ENCODE measurements at places on chromosomes 7 and 10.

DNA sequence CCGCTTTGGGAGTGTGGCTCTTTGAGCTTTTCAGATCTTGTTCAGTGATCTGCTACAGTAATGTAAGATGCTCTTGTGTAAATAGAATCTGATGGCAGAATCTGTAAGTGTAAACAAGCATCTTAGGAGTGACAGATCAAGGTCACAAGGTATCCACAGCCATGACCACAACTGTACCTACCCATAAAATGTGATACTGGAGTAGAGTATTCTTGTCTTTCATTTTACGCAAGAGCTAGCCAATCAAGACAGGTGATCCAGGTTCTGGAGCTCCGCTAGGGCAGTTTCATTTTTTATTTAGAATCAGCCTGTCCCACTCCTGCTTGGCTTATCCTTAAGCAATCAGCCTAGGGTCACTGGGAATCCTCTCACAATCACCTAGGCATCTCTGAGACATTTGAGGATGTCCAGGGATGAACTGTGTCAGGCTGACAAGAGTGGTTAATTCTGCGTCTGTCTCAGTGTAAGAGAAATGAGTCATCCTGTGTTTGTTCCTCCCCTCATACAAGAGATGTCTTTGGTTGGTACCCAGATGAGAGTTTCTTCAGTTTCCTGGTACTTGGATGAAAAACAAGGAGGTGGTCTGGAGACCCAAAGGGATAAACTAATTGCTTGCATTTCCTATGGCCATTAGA lies 13.6 kb downstream of the ZNF138 start:
- no peak for DNase-seq

GRCh38 chr10:133275684-133276092 lies 980 bp downstream of the ADAM8 start:
- DNase-seq, result no peak

GRCh38 chr7:85602196-85602595 lies 415.3 kb upstream of the SEMA3D start:
- DNase-seq, result no peak

- no peak for DNase-seq
These were observed 25.1 kb downstream of the FAM13C start for GRCh38 chr10:59337201-59337652.

- DNase-seq, result no peak
These were observed 27.4 kb upstream of the GOLGA7B start for GRCh38 chr10:97822261-97822687.

DNA sequence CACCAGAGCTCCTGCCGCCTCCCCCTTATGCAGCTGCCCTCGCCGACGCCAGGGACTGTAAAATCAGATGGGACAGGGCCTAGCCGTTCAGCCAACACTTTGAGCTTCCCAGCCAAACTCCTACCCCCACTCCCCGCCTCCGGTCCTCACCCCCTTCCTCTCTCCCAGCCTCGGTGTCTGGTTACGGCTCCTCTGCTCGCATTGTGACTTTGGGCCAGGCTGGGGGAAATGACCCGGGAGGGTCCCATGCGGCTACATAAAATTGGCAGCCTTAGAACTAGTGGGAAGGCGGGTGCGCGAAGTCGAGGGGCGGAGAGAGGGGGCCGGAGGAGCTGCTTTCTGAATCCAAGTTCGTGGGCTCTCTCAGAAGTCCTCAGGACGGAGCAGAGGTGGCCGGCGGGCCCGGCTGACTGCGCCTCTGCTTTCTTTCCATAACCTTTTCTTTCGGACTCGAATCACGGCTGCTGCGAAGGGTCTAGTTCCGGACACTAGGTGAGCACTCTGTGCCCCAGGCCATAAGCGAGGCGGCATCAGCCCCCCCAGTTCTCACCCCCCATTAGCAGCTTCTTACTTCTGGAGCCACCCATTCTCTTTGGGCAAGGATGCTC lies at the start of gene KAZALD1:
KAZALD1 (plus strand) TSS at position 366 of the 608 bp plus-strand sequence. CDS start 604 bp downstream, outside the sequence.
- DNase-seq, result no peak

- no peak for DNase-seq
These were observed 768.6 kb downstream of the NRG3 start for GRCh38 chr10:82643601-82644000.

DNA sequence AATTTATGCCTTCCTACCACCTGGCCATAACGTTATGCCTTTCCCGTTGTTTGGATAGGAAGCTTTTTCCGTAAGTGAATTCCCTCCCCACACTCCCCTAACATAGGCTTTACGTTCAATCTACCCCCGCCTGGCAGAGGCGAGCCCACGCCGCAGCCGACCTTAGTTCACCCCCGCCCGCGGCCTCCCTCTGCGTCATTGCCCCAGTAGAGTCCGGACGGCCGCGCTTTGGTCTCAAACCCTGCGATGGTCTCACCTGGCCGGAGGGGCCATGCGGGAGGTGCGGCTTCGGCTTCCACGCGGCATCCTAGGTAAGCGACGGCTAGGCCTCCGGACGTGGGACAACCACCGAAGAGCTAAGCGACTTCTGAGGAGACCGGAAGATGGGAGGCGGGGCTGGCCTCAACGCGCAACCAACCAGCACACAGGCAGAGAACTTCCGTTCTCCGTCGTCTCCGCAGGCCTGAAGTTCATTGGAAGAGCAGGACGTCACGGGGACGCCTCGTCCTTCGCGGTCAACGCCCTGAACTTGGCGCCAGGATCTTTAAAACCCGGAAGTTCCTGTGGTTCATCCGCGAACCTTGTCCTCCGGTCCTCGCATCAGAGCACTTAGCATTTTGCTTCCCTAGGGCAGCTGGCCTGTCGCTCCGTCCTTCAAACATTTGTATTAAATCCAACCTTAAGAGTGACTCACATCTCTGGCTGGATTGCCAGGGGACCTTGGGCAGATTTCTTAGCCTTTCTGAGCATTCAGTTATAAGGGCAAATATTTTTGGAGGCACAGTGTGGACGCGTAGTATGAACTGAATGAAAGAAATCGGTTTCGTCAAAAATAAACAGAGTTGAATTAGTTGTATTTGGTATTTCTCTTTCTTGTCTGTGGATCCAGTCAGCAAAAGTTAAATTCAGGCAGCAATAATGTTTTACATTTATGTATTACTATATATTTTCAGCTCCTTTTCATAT lies at the start of gene CHCHD2:
CHCHD2 (minus strand) TSS at position 369 of the 966 bp plus-strand sequence; CDS start at position 306, 63 bp downstream.
- DNase-seq, result peak; percentile 95

DNA sequence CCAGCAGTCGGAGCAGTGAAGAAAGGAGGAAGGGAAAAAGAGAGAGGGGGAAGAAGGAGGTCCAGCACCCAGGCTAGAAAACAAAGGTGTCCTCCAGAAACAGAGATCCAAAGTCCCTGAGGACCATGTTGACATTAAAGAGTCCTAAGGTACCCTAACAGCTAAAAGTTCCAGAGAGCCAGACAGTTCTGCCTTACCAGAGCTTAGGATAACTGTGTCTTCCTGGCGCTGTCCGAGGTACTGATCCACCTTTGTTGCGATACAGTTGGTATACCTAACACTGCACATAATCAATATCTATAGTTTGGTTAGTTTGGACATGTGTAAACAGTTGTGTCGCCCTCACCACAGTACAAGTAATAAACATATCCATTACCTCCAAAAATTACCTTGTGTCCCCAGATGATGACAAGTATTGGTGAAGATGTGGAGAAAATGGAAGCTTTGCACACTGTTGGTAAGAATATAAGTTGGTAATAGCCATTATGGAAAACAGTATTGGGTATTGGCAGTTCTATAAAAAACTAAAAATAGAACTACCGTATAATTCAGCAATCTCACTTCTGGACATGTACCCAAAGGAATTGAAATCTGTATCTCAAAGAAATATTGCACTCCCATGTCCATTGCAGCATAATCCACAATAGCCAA lies 59.8 kb downstream of the GRID1 start:
- DNase-seq, result no peak

DNA sequence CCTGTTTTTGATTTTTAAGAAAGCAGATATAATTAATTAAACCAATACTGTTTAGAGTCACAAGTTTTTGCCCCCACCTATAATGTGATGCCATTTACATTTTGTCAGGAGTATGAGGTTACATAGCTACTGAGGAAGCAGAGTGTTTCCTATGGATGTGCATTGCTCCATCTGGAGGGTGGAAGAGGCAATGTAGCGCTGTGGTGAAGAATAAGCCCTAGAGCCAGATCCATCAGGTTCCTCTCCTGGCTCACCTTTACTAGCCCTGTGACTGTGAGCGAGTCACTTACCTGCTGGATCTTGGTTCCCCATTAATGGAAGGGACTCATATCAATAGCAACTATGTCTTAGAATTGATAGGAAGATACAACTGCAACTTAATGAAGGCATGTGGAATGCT lies 216.0 kb downstream of the GPAM start:
- DNase-seq, result no peak

DNA sequence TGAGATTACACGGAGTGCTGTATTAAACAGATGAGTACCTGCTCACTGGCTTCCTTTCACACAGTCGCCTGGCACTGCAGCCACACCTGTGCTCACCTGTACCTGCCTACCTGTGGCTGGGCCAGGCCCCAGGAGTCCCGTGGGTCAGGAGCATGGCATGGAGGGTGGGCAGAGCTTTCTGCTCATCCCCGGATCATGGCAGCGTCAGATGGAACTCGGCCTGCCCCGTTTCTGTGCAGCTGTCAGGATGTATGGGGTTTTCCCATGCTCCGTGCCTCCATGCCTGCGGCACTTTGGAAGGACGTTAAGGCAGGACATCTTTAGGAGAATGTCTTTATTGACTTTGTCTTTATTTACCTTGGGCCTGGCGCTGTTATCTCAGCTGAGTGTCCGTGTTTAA lies 112.2 kb downstream of the MGMT start:
- DNase-seq, result no peak

DNA sequence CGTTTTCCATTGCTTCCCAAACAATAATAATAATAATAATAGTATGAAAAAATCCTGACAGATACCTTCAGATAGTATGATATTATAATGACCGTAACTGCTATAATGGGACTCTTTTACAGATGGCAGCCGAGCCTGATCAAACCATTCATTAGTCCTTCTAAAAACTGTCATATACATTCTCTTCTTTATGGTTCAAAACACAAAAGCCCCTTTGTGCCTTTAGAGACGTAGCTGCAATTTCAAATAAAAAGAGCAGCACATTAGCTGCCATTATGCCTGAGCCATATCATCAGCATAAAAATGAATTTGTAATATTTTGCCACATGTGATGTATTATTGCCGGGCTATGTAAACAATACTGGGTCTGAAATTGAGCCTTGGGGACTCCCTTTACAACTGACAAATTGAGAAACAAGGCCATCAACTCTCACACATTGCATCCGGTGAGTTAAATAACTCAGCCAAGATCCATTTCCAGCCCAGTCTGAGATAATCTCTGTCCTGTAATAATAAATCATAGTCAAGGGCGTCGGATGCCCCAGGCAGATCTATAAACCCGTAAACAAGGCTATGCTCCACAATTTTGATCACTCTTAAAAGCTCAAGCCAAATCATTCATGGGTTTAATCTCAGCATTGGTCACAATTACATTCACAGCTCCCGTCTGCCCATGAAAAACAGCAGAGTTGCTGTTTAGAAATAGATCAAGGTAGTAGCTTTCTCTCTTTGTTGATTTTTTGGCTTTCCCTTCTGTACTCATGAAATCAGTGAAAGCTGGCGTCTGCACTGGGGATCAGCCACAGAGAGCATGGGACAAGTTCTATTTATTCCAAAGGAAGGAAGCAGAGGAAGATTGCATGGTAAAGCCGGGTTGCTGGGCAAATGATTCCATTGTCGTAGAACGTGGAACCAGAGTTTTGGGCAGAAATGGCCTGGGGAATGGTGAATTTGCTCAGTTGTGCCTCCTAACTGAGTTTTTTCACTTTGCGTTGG lies 150.1 kb upstream of the BMPER start:
- DNase-seq, result no peak

- DNase-seq, result no peak
These were observed 201.4 kb downstream of the FZD1 start for GRCh38 chr7:91465595-91466061.

GRCh38 chr10:113026679-113027078 lies 76.6 kb downstream of the TCF7L2 start:
- no peak for DNase-seq

DNA sequence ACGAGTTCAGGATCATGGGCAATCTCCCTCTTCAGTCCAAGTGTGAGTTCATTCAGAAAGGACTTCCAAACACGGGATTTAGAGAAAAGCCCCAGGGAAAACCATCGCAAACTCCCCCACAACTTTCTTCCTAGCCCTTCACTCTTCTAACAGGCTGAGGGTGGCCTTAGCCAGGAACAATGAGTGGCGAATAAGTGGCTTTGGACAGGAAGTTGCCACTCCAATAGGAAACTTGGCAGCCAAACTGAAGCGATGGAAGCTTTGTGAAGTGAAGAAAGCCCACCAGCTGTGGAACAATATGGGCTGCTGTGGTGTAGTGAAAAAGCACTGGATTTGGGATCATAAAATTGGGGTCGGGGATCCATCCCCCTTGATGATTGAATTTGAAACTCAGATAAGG lies 193.2 kb downstream of the TEX36 start:
- DNase-seq, result no peak

DNA sequence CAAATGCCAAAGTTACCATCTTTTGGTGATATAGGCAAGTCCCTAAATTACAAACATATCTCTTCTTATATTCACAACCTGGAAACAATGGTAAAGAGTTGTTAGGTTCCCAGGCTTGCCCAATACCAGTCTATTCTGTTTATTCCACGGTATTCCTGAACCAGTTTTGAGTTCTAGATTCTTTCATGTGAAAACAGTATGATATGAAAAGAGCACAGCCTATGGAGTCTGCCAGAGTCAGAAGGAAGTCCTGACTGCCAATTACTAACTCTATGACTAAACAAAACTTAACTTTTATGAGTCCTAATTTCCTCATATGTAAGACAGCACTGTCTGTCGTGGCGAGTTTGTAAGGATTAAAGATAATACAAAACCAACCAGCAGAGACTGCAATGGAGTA lies 5.6 kb downstream of the ABI1 start:
- DNase-seq, result no peak
